Activated T-cell treated with anti-CD3 and anti-CD28 coated beads, Interleukin-2, amount 50 U/mL, for 4 hours (primary cell): ENCODE measurements at places on chromosomes 12 and 14.
A peak's percentile ranks its signal among the peaks of the same experiment; 100 is the strongest.

GRCh38 chr14:90499908-90500664, 103.3 kb downstream of the CALM1 start:
- DNase-seq, result no peak

DNA sequence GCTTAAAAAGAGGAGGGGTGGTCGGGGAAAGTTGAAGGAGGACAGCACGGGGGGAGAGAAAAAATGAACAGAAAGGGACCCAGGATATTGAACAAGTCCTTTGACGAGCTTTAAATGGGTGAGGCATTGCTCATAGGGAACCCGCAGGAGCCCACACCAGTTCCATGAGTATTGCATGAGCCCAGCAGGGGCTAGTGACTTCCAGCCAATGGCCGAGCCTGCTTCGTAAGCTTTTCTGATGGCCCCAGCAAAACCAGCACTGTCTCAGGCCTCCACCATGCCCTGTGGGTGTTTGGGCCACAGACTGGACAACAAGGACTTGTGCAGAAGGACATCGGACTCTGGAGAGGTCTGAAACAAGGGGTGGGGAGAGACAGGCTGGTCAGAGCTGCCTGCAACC, 109.5 kb downstream of the ZFP36L1 start:
- no peak for DNase-seq

DNA sequence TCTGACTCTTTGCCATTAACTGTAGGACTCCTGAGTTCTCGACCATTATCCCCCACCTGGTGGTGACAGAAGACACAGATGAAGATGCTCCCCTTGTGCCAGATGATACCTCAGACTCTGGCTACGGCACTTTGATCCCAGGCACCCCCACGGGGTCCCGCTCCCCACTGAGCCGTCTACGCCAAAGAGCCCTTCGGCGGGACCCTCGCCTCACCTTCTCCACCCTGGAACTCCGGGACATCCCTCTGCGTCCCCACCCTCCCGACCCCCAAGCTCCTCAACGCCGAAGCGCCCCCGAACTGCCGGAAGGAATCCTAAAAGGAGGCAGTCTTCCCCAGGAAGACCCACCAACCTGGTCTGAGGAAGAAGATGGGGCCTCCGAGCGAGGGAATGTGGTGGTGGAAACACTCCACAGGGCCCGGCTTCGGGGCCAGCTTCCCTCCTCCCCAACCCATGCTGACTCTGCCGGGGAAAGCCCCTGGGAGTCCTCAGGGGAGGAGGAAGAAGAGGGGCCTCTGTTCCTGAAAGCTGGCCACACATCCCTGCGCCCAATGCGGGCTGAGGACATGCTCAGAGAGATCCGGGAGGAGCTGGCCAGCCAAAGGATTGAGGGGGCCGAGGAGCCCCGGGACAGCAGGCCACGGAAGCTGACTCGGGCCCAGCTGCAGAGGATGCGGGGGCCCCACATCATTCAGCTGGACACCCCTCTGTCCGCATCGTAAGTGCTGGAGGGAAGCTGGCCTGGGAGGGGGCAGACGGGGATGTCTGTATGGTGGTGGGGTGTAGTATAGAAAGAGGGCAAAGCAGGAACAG, 14.4 kb downstream of the TNFRSF1A start:
- no peak for DNase-seq

DNA sequence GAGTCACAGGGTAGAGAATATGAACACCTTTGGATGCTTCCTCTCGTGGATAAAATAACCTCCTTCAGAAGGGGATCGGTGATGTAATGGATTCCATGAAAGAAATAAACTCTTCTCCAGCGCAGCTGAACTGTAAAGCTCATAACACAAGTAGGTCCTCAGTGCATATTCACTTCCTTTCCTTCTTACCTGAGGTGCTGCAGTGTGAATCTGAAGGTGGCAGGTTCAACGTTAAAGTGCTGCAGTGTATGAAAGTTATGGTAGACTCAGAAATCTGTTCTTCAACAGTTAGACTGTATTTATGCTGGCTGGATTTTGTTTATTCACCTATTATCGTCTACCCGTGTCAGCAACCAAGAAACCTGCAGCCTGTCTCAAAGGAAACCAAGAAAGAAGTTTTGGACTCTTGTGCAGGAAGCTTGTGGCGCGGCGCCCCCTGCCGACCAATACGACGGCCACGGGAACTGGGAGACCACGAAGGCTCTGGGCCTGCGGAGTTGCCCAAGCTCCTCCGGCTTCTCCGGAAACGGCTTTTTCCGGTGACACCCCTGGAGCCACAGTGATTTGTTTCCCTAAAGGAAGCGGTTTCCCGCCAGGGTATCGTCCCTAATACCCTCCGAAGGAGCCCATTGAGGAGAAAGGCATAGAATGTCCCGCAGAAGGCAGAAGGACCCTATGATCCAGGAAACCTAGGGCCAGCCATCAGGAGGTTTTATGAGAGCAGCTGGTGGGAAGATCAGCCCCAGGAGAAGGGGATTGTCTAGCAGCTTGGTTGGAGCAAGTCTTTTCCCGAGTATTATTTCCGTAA, 17.6 kb upstream of the RNASE3 start:
- peak; percentile 66 for DNase-seq

DNA sequence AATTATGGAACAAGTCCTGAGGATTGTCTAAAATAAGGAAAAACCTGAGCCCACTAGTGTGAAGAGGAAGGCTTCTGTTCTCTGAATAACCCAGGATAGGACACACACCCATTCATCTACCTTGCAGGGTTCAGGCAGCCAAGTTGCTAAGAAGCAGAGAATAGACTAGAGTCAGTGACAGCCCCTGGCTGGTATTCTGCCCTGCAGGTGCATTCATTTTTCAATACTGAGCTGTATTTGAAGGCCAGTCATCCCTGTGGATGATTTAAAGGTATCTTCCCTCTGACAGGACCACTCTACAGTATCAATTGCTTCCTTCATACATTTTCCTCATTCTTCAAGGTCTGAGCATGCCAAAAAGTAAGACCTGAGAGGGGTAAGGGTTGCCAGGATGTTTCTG, 22.9 kb downstream of the WNT5B start:
- DNase-seq, result no peak
